ENCODE measurements at places on chromosomes 12 and 14.

DNA sequence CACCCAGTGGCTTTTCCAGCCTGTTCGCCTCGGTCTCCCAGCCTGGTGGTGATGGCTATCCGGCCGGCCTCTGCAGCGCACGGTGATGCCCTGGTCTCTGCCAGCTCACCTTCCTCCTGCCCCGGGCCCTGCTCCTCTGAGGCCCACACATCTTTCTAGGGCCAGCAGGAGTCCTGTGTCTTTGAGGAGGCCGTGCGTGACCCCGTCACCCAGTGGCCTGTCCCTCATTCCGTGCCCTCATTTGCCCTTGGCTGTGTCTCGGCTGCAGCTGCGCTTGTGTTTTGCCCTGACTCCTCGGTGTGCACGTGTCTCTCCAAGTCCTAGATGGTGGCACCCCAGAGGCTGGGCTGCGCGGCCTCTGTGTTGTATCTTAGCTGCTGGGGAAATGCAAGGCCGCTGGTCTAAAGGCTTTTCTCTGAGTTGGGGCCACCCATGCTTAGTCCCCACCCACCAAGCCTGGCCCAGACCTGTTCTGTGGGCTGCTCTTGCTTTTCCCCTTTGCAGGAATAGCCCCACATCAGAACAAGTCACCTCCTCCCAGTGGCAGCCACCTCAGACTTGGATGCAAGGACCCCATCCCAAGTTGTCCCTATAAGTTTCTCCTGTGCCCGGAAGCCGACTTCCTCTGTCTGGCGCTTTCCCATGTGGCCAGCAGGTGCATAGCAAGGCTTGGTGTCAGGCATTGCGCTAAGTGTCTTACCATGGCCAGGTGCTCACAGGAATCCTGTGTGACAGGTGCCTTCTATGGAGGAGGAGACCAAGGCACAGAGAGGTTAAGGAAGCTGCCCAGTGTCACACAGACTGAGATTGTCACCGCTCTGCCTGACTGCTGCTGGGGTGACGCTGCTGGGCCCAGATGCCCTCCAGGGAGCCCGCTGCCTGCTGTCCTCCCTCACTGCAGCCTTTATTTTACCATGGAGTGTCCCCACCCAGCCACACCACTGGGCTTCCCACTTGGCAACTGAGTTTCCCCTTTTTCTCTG, 64.5 kb downstream of the TSPAN9 start:
- no peak for DNase-seq

GRCh38 chr12:60035835-60036234, 440.0 kb downstream of the SLC16A7 start:
- no peak for DNase-seq

DNA sequence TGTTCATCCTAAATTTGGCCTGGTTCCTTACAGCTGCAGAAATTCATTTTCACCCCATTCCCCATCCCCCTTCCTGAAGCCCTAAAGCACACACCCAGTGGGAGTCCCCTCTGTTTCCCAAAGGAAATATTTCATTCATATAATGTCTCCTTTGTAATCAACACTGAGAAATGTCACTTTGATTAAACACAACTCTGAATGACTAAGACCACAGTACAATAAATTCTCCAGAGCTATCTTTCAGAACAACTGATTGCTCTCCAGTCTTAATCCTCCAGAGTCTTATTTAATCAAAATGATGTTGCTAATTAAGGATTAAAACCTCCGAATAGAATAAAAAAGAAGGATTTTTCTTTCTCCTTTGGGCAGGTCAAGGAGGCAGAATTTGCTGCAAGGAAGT, 6.4 kb downstream of the SLC15A5 start:
- no peak for DNase-seq

DNA sequence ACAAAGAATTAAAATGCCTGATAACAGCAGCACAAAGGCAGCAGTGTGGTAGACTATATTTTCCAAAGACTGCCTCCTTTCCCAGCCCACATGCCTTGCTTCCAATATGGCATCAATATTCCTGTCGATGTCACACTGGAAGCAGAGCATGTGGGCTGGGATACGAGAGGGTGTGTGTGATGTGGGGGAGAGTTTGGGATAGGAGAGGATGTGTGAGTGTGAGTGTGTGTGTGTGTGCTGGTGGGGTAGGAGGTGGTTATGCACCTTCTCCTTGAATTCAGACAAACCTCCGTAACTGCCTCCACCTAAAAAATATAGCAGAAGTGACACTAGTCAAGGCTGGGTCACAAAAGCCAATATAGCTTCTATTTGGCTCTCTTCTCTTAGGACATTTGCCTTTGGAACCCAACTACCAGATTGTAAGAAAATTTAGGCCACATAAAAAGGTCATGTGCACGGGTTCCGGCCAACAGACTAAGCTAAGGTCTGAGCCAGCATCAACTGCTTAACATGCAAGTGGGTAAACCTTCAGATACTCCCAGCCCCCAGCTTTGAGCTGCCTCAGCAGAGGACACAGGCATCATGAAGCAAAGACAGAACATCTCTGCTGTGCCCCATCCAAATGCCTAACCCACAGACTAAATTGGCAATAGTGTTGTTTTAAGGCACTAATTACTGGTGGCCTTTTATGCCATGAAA, 29.5 kb downstream of the SPPL3 start:
- DNase-seq, result no peak

DNA sequence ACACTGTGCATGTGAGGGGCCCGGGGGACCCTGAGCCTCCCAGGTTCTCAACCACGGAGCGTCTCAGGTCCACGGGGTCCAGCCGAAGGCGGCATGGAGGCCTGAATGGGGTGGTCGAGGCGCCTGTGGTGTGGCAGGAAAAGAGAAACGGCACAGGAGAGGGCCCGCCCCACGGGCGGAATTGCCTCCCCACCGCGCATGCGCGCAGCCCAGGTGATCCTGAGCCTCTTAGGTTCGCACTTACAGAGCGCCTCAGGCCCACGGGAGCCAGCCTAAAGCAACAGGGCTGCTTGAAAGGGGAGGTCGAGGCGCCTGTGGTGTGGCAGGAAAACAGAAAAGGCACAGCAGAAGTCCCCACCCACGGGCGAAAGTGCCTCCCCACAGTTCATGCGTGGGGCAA, 311.0 kb downstream of the ALG10 start:
- no peak for DNase-seq
